NCI-H524 (cell line): ENCODE measurements at places on chromosomes 12 and 14.

- peak; percentile 23 for DNase-seq
Measured at GRCh38 chr12:91109148-91109564, 2.1 kb downstream of the LUM start.

- DNase-seq: no peak
Measured at GRCh38 chr12:91379051-91379775, 196.6 kb upstream of the DCN start.

- no peak for DNase-seq
Measured at GRCh38 chr12:2636741-2637340, 157.9 kb upstream of the FKBP4 start.

GRCh38 chr12:57844709-57845477 lies 1.6 kb downstream of the CTDSP2 start:
- no peak for DNase-seq

DNA sequence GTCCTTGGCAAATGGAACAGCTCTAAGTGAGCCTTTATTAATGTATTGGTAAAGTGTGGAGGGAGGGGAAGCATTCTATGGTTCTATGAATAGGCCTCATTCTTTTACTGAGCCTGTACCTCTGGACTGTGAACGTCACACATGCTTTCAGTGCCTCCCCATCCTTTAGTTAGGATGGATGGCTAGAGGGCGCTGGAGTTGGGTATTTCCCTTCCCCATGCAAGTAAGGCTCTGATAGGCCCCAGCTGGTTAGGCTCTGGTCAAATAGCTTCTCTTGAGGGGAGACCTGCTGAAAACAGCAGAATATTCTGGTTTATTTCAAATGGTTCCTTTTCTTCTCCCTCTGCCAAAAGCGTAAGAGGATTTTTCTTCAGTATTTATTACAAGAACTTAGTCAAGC lies 860.9 kb upstream of the MDGA2 start:
- DNase-seq: peak; percentile 47

DNA sequence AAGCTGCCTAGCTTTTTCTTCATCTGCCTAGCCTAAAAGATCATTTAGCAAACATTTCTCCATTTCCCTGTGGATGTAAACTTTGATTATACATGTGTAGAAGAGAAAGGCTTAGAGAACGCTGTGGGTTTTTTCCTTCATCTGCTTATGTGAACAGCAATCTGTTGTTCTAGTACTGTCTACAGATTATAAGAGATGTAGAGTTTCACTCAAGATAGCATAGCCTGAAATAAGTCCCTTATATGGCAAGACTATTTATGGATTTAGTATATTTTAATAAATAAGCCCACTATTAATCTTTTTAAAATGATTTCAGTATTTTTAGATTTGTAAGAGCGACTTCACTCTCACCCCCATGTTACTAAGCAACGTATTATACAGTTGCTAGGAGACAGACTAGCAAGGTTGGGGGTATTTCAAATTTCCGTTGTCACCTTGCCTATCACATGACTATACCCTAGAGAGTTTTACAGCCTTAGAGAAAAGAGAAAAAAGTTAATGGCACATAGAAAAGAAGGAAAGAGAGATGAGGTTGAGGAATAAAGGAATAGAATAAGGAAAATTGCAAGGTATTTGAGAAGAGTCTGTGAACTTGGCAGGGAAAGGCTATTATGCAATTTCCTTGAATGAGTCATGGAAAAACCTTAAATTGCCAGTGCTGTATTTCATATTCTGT lies 12.2 kb upstream of the TUBA1A start:
- peak; percentile 77 for DNase-seq

DNA sequence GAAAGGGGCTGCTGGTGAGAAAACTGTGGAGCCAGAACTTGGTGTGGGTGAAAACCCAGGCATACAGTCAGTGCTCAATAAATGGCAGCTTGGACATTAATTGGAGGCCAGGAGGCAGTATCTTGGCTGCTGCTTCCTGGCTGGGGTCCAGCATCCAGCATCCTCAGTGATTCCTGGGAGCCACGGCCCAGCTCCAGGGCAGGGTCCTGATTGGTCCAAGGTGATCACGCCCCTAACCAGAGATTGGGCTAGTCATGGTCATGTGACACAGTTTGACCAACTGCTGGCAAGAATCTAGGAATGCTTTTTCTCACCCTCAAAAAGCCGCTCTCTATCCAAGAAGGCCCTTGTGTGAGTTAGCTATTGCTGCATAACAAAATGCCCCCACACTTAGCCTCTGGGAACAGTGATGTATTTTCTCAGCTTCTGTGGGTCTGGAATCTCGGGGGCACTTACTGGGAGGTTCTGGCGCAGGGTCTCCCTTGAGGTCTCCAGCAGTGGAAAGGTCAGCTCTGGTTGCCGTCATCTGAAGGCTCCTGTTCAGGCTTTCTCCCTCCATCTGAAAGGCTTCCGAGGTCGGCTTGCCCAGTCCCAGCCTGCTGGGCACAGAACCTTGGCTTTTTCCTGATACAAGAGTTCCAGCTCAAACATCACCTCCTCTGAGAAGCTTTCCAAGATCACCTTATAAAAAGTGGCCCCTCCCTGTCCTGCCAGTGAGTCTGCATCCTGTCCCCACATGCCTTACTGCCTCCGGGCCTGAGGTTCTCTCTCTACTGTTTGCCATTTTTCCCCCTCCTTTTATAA lies 119.2 kb upstream of the NCOR2 start:
- DNase-seq: no peak

DNA sequence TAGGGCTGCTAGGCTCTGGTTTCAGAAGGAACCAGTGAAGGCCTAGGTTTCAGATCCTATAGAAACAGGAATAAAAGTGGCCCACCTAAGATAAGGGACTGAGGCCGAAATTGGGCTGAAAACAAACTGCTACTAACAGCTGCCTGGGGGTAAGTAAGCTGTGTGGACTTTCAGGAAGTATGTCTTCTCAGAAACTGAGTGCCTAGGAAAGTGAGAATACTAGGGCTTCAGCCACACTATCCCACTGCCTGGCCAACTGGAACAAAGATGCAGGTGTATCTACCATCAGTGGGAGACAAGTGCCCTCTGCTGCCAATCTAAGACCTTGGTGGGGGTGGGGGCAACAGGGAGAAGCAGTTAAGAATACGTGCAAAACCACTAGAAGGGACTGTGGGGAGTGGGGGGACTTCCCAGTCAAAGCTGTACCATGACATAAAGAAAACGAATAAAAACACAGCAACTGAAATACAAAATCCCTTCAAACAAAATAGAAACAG lies 82.5 kb downstream of the MED13L start:
- DNase-seq: peak; percentile 6

DNA sequence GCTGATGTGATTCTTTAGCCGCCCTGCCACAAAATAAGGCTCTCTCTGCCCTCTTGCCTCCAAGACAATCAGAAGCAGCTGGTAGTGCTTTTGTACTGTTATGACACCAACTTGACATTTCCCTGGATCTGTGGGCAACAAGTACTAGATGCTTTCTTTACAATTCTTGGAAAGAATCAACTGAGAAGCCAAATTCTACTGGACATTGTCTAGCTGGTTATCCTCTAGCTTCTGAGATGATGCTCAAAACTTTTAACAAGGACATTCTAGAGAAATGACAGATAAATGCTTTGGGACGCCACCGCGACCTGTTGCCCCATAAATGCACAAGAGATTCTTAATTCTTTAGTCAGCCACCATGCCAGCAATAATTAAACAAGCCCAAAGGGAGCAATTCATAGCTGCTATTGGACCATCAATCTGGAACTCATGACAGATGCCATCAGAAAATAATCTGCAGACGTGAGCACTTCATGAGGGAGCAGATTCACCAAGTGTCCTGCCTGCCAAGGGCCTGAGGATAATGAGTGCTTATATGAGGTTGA lies 22.8 kb downstream of the FMNL3 start:
- no peak for DNase-seq

GRCh38 chr12:75554556-75554880 lies 43.1 kb upstream of the KRR1 start:
- DNase-seq: no peak

DNA sequence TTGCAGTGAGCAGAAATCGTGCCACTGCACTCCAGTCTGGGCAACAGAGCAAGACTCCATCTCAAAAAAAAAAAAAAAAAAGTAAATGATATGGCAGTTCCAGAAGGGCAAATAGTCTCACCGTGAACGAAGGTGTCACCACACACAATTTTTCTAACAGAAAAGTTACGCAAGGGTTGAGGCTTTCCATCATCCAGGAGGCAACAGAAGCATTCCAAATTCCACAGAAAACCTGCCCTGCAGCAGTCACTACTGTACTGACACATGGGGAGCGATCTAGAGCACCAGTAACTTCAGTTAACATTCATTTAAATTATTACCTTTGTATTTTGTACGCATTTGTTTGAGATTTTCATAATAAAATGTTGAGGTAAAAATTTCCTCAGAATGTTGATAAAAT lies 24.8 kb downstream of the TMCC3 start:
- DNase-seq: no peak

GRCh38 chr12:81610955-81611889 lies 147.9 kb downstream of the PPFIA2 start:
- DNase-seq: no peak

GRCh38 chr14:96894966-96895365 lies 97.8 kb downstream of the VRK1 start:
- no peak for DNase-seq

DNA sequence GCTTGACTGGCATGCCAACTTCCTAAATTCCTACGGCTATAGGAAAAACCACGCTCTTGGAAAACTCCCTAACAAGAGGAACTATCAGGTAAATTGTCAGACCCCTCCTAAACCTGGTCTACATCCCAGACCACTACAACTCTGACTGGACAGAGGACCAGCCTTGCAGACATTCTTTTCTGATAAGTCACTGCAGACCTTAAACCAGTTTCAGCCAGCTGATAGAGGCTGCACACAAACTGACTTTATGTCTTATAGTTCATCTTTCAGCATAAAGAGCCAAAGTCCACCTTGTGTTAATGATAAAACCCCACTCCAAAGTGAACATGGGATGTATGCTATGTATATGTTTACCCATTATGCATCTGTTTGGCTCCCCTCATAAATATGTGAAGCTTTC lies 166.6 kb downstream of the KTN1 start:
- no peak for DNase-seq

- DNase-seq: no peak
Measured at GRCh38 chr12:48054955-48055821, 50.7 kb downstream of the SENP1 start.

GRCh38 chr12:6567112-6567670 lies 900 bp downstream of the NOP2 start:
- DNase-seq: no peak

GRCh38 chr14:57068511-57068910 lies 200.2 kb downstream of the EXOC5 start:
- DNase-seq: peak; percentile 75

DNA sequence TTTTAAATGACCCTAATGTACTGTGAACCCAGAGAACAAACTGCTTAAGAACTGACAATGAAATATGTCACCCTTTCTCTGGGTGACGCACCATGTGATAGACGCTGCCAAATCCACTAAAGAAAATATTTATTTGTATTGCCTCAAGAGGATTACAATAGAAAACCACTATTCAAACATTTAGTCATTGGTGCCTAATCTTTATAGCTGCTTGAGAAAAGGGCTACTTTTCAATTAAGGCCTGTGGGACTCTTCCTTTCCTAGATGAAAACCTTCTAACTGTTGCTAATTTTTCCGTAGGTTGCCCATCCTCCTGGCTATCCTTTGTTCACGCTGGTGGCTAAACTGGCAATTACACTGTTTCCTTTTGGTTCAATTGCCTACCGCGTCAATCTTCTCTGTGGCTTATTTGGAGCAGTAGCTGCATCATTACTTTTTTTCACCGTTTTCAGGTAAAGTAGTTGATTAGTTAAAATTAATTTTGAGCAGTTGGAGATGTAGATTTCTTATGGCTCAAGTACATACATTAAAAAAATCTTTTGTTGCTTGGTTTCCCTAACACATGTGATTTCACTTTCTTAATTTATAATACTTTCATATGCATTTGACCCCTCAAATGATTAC lies 6.0 kb downstream of the TMEM260 start:
- DNase-seq: no peak

GRCh38 chr12:51242876-51243275 lies 4.2 kb downstream of the DAZAP2 start:
- DNase-seq: no peak

DNA sequence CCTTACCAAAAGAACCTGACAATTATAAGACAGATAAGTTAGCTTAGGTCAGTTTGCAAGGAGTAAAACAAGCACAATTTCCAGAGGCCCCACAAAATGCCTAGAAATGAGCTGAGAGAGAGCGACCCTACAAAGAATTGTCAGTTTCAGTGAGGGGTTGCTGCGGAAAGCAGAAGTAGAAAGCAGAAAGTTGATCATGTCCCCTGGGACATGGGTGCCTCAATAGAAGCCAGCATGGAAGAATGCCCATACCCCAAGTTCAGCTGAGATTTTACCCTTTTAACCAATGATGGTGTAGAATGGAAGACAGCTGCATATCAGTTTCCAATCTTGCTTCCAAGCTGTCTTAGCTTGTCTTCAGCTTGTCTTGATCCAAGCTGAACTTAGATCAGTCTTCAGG lies 21.8 kb upstream of the CRY1 start:
- DNase-seq: no peak

DNA sequence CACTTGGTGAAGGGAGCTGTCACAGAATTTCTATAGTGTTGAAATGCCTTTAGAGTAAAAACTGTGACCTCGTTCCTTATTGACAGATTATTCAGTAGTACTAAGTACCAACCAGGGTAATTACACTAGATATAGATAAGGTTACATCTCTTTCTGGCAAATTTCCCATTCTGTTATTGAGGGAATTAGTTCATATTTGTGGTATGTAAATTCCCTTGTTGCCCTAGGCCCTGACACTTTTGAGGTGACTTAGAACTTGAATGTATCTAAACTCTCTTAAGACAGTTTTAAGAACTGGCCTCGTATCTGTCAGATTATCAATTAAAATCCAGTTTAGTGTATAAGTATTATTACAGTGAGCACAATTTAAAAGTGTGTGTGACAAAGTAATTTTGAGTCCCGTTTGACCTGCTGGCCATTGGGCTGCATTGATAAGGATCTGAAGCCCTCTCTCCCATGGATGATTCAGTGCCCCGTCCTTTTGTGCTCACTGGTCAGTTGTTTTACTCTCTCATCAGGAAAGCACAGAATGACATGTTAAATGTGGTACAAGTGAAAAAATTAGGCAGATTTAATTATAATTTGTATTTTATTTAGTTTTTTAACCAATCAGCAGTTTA lies 123.2 kb downstream of the GPR135 start:
- DNase-seq: peak; percentile 63

- DNase-seq: no peak
Measured at GRCh38 chr14:91058042-91058581, 2.3 kb downstream of the RPS6KA5 start.

DNA sequence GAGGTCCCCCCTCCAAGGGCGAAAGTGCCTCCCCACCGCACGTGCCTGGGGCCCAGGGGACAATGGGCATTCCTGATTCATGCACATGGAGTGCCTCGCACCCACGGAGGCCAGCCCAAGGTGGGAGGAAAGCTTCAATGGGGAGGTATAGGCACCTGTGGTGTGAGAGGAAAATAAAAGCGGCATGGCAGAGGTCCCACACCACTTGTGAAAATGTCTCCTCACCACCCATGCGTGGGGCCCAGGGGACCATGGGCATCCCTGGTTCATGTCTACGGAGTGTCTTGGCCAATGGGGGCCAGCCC lies 384.7 kb downstream of the ALG10 start:
- DNase-seq: no peak

GRCh38 chr12:98422812-98423211 lies 92.6 kb upstream of the TMPO start:
- DNase-seq: no peak
